ENCODE measurements at places on chromosomes 16 and 17.

GRCh38 chr16:52545898-52546266, 1.1 kb downstream of the TOX3 start:
- DNase-seq: no peak

DNA sequence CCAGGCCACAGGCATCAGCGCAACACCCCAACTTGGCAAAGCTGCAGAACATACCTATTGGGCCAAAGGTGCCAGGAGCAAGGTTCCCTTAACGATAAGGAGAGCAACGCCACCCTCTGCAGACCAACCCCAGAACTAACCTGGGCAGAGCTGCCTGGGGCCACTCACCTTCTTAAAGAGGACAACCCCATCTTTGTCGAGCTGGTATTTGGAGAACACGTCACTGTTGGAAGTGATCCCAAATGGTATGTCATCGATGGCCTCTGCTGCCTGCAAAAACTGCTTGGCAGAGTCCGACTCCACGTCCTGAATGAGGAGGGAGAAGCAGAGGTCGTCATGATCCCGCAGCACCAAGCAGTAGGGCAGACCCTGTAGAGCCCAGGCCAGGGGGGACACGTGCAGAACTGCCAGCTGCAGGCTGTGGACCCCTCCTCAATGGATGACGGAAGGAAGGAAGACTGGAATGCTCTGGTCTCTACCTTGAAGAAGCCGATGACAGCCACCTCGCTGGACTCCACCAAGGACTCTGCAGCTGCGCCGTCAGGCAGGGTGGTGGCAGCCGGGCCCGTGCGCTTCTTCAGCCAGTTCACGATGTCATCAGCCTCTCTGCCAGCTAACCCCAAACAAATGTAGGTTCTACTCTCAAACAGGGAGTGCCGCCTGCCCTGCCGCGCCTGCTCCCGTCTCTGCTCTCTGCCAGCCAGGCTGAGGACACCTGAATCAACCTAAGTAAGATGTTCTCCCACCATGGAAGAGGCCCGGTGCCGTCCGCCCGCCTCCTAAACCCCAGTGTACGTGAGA, 5.2 kb downstream of the P4HB start:
- DNase-seq: no peak

- no peak for DNase-seq
Observed at GRCh38 chr17:28938552-28938951, 12.8 kb downstream of the PHF12 start.

GRCh38 chr17:58641887-58642311, 49.9 kb downstream of the TEX14 start:
- no peak for DNase-seq

DNA sequence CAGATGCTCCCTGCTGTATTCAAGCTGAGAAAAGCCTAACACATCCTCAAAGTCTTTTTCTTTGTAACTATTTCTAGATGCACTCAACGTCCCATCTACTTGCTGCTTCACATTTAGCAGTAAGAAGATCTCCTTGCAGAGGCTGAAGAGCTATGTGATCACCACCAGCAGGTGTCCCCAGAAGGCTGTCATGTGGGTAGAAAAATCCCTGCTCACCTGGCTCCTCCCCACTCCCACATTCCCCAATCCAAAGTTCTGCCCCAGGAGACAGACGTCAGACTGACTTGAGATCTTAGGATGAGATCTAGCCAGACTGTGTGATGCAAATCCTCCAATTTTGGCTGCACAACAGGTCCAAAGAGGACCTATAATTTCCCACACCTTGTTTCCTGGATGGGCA, 1.1 kb downstream of the CCL13 start:
- DNase-seq: no peak

GRCh38 chr17:56596691-56597494, 3.4 kb downstream of the NOG start:
- no peak for DNase-seq

DNA sequence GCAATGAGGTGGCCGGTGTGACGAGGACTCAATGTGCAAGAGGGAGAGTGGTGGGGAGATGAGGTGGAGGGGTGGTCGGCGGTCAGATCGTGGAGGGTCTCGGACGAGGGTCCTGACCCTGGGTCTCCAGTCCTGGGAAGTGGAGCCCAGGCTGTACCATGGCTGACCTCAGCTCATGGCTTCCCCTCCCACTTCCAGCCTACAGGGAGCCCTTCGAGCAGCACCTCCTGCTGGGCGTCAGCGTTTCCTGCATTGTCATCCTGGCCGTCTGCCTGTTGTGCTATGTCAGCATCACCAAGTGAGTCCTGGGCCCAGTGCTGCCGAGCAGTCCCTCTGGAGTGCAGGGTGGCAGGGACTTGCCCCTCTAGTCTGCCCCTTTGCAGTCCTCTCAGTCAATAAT, 41.8 kb downstream of the IL4R start:
- no peak for DNase-seq

DNA sequence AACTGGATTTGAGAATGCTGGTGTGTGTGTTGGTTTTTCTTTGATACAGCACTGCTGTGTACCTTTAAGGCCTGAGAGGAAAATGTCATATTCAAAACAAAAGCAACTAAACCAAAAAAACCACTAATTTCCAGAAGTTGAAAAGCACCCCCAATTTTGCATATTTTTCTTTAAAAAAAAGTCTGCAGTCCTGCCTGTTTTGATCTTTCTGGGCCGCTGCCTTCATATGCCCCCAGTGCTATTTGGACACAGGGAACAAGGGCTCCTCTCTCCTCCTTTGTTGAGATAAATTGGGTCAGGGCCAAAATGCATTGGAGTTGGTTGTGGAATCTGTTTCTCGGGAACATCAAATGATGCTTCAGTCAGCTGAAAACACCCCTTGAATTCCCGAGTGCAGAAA, 26.9 kb downstream of the GPT2 start:
- DNase-seq: no peak

- DNase-seq: no peak
Observed at GRCh38 chr17:2253768-2254406, 49.7 kb downstream of the SMG6 start.
